RCC 7860 (cell line): ENCODE measurements at places on chromosomes 11 and 22.

- DNase-seq: no peak
Observed at GRCh38 chr11:73998846-73999575, 9.9 kb downstream of the UCP3 start.

DNA sequence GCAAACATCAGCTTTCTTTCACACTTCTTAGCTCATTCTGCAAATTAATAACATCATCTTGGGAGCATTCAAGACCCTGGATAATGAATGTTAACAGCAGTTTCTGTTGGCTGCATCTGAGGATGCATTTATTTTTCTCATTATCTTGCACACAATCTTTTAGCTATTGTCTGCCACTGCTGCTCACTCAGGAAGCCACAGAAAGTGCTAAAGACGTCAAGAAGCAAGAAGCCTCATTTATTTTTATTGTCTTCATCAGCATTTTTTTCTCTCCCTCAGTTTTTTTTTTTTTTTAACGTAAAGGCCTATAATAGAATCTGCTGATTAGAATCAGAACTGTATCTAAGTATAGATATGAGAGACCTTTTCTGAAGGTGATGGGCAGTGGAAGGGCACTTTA is 1339.4 kb downstream of the FAM181B start:
- DNase-seq: no peak

DNA sequence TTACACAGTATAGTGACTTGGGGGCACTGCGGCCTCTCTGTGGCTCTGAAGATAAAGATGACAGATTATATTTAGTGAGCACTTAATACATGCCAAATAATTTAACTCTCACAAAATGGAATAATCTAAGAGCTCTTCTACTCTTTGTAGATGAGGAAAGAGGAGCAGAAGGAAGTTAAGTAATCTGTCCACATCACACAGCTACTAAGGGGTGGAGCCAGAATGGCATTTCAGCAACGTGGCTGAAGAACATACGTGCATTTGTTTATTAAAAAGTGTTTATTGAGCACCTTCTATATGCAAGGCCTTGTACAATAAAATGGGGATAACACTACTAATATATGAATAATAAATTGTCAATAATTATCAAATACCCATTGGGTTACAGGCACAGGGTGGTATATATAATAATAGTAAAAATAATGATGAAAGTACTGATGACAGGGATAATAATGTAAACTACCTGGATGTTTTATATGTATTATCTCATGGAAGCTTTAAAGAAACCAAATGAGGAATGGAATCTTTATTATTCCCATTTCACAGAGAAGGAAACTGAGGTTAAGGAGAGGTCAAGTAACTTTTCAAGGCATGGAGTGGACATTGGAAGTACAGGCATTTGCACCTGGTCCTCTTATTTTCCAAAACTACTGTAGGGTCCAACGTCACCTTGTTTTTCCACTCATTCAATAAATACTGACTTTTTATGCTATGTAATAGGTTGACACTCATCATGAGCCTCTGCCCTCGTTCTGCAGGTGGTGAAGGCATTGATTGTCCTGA is 38.0 kb upstream of the IL17RA start:
- no peak for DNase-seq

DNA sequence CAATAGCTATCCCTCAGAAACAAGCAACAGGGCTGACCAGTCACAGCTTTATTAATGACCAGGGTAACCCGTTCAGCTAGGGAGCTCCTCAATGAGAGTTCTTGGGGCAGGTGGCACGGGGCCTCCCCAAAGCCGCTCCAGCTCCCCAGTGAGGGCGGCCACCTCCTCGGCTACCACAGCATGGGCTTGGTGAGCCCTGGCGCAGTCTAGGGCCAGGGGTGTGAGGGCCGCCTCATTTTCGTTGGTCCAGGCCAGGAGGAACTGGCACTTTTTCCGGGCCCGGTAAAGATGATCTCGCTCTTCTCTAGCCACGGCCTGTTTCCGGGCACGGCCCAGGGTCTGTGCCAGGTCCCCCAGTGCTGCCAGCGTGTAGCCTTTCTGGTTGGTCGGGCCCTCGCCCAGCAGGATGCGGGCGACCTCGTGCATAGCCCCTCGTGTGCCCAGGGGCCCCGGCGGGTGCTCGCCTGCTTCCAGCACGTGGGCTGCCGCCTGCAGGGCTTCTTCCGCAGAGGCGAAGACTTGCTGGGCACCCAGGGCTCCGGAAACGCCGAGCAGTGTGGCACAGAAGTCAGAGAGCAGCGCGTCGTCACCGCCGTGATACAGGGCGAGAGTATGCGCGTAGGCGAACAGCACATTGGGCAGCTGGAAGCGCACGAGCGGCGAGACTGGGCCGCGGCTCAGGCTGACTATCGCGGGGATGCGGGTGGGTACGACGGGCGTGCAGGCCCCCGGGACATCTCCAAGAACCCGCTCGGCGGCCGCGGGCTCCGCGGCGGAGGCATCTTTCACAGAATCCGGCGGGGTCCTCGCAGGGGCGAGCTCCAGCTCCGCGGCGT is 913 bp downstream of the ZNHIT2 start:
- DNase-seq: no peak

- DNase-seq: no peak
Observed at GRCh38 chr11:83033972-83034672, 37.6 kb downstream of the RAB30 start.

DNA sequence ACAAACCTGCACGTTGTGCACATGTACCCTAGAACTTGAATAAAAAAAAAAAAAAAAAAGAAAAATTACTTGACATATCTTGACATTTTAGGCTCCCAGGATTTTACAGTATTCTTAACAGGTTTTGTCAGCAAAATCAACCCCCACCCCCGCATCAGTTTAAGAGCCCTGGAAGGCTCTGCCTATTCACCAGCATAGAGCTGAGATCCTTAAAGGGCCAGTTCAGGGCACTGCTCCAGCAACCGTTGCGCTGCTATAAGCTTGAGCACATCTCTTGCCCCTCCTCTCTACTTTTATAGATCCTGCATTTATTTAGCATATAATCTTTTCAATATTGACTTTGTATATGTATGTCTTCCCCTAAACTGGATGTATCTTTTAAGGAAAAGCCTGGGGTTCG is 697 bp upstream of the PAFAH1B2 start:
- DNase-seq: no peak

- DNase-seq: no peak
Observed at GRCh38 chr11:88335284-88335683, 2.3 kb downstream of the CTSC start.

GRCh38 chr11:83115026-83115425 is 41.9 kb upstream of the PCF11 start:
- DNase-seq: no peak

GRCh38 chr22:19995611-19996339 is 20.8 kb downstream of the ARVCF start:
- no peak for DNase-seq

GRCh38 chr11:109388982-109389381 is 33.0 kb upstream of the C11orf87 start:
- DNase-seq: no peak

DNA sequence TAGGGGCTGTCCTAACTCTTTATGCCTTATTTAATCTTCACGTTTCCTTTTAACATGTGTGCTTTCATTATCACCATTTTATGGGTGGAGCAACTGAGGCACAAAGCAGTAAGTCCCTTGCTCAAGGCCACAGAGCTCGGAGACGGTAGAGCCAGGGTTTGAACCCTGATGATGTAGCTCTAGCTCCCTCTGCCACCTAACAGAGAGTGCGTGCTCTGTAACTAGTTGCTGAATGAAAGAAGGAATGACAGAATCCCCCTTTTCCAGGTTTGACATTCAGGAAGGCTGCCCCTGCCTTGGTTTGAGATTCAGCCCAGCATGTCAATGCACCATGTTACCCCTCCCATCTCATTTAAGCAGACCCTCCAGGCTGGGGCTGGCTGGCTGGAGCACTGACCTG is 193.3 kb upstream of the NAV2 start:
- DNase-seq: no peak

- no peak for DNase-seq
Observed at GRCh38 chr11:35292279-35292678, 127.1 kb downstream of the SLC1A2 start.

- no peak for DNase-seq
Observed at GRCh38 chr22:20516399-20516798, 9.0 kb downstream of the MED15 start.

- no peak for DNase-seq
Observed at GRCh38 chr22:20232781-20233180, 35.3 kb downstream of the RTN4R start.

- peak; percentile 33 for DNase-seq
Observed at GRCh38 chr11:67439321-67440228, 2.1 kb upstream of the PTPRCAP start.

GRCh38 chr11:8221917-8222495 is 41.7 kb downstream of the LMO1 start:
- no peak for DNase-seq

DNA sequence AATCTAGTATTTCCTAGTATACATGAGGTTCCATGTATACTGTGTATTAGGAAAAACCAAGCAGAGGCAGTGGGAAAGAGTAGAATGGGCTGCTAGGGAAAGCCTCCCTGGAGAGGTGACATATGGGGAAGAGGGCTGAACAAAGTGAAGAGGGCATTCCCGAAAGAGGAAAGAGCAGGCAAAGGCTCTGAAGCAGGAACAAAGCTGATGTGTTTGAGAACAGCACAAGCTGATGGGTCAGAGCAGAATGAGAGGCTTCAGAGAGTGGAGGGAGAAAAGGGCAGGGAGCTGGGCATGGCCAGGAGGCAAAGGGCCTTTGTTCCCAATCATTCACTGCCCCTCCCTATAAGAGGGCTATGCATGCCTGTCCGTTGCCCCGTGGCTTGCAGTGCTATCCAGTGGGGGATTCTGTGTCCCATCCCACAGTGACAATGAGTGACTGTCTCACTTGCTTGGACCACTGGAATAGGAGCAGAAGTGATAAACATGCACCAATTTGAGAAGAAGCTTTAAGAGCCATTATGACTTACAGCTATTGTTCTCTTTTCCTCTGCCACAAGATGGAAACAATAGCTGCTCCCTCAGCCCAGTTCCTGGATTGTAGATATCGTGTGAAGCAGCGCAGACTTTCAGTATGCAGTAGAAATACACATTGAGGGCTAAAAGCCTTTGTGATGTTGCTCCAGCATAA is 39.6 kb downstream of the GALNT18 start:
- no peak for DNase-seq

DNA sequence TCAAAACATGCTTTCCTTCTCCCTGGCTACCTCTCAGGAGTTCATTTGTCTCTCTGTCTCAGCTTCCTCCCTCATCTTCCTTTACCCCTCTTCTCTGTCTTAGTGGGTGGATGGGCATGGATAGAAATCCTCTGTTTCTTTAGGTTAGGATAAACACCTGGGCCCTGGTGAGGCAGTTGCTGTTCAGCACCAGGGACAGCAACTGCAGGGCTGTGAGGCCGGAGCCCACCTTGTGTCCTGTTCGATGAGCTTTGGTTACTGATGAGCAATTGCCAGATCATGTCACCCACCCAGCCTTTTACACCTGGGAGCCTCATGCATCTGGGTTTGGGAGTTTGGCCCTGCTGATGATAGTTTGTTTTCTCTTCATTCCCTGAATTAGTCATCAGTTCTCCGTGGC is 6.1 kb upstream of the CRYBB3 start:
- no peak for DNase-seq

- DNase-seq: no peak
Observed at GRCh38 chr22:22161924-22162851, 82.4 kb upstream of the VPREB1 start.

DNA sequence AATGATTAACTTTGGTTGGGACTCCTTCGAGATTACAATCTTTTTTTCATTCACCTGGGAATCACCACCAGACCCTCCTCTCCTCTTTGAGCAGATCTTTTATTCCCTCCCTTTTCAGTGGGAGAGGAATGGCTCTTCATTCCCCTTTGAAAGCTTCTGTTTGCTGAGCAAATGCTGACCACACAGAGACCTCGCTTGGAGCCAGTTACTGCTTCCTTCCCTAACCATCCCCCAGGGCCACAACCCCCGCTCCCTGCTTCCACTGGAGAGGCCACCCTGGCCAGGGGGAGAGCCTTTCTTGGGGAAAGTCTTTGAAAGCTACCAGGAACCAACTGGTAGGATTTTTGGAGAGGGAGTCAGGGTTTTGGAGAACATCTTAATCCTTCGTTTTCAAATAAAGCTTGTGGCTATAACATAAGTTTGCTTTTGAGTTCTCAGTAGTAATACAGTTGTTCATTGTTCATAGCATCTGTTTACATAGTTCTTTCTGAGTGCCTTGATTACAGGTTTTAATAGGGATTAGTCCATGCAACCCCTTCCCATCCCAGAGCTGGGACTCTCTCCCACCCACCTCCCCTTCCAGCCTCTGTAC is 138.4 kb downstream of the DBX1 start:
- no peak for DNase-seq

DNA sequence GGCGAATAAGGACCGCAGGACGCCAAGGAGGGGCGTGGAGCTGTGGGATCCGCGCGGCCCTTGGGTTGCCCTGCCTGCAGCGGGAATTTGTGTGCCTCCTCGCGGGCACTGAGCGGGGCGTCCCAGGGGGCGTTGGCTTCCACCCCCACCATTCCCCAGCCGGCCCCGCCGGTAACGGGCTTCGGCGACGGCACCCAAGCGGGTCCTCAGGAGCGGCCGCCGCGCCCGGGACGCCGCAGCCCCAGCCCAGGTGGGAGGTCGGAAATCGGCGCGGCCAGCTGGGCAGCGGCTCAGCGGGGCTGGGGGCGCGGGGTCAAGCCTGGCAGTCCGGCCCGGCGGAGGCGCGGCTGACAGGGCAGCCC is 320 bp downstream of the CLTCL1 start:
- no peak for DNase-seq

- DNase-seq: peak; percentile 81
Observed at GRCh38 chr11:8728563-8728962, 46.0 kb downstream of the RPL27A start.

GRCh38 chr11:70525006-70525405 is 126.7 kb downstream of the CTTN start:
- no peak for DNase-seq

DNA sequence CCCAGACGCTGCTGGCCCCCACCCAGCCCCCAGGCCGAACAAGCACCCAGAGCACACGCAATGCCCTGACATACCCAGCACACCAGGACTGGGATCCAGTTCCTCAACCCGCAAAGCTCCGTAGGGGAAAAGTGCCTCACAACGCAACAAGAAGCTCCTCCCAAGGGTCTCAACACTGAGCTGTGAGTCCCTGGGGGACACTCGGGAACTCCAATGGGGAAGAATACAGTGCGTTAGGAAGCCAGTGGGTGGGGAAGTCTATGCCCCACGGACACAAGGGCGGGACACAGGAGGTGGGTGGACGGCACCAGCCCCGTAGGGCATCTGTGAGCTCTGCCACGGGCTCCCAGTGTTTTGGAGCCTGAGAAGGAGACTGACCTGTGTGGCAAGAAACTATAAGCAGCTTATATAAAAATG is 1.6 kb downstream of the DEAF1 start:
- no peak for DNase-seq

DNA sequence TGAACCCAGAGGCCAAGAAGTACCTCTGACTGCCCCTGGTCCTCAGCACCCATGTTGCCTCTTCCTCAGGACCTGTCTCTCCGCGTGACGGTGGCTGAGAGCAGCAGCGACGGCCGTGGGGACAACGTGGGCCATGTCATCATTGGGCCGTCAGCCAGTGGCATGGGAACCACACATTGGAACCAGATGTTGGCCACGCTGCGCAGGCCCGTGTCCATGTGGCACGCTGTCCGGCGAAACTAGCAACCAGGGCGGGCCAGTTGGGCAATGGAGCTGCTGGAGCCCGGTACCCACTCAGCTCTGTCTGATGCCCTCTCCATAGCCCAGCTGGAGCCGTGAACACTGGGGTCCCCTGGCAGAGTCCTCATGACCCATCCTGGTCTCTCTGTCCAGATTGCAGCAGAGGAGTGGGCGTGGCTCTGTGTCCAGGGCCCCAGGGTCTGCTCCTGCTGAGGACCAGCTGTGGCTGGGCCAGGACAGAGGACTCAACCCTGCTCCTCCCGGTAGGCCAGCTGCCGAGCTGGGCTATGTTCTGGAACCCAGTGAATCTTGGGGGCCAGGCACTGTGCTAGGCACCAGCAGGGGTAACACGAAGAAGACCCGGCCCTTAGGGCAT is 8.0 kb upstream of the RHOD start:
- no peak for DNase-seq
